ENCODE measurements at places on chromosomes 7 and 10.

- DNase-seq: no peak
These were observed 651.5 kb downstream of the LRMDA start for GRCh38 chr10:76082956-76083355.

GRCh38 chr7:69786730-69787395, 188.6 kb downstream of the AUTS2 start:
- no peak for DNase-seq

- no peak for DNase-seq
These were observed 81.1 kb downstream of the SVIL start for GRCh38 chr10:29553544-29554250.

- DNase-seq: no peak
These were observed 2.4 kb downstream of the ZNF467 start for GRCh38 chr7:149770728-149771636.

DNA sequence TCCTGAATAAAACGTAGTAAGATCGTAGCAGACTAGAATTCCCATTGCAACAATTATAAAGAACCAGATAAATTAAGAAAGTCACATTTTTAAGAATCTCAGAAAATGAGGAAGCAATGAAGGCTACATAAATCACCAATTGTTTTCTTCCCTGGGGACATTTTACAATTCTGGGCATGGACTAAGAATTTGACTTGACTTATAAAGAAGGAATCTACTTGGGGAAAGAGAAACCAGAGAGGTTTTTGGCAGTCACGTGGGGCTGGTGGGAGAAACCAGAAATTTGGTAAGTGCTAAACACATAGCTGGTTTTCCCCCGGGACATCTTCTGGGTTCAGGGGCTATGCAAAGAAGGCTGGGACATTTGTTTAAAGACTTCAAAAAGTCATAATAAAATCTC, 109.8 kb upstream of the IL6 start:
- no peak for DNase-seq

DNA sequence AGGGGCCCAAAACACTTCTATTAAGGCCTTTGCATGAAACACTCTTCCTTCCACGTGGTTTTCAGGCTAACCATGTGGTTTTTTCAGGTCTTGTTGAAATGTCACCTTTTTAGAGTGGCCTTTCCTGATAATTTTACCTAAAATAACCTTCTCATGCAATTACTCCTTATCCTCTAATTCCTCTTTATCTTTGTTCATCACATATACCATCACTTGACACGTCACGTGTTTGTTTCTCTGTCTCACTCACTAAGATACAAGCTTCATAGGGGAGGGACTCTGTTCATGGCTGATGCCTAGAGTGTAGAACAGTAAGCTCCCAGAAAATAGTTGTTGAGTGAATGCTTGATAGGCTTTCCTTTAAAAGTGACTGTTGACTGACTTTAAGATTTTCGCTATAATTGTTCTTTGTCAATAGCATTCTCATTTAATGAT, 63.7 kb downstream of the ST7 start:
- no peak for DNase-seq

- no peak for DNase-seq
These were observed 25.5 kb downstream of the NYAP1 start for GRCh38 chr7:100509231-100509630.

GRCh38 chr10:131065673-131066305, 245.7 kb downstream of the TCERG1L start:
- DNase-seq: no peak

DNA sequence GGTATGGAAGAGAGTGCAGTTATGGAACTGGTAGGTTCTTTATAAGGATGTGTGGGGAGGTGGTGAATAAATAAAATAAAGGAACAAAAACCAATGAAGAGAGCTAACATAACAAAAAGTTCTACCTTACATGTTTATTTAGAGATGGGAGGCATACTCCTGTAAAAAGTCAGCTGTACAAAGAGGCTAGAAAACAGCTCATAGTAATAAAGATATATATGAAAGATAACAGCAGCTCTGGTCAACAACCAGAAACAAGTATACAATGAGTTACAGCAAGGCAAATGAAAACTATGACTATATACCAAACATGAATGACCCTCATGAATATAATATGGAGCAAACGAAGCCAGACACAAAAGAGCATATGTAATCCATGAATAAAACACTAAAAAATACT, 62.0 kb downstream of the FAM13C start:
- no peak for DNase-seq

DNA sequence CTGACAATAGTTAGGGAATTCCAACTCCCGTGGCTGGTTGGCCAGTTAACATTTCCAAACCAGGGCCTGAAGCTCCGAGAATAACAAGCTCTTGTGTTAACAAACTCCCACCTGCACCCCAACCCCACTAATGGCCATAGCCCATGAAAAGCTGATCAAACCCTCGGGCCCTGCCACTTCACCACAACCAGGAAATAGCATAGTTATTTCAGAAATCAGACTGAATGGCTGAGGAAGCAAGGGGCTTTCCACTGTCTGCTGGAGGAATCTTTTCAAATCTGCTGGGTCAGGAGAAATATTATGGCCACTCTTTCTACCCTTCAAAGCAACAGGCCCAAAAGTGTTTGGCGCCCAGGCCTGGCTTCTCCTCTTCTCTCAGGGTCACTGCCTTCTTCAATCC, 145.6 kb downstream of the GLCCI1 start:
- DNase-seq: no peak

DNA sequence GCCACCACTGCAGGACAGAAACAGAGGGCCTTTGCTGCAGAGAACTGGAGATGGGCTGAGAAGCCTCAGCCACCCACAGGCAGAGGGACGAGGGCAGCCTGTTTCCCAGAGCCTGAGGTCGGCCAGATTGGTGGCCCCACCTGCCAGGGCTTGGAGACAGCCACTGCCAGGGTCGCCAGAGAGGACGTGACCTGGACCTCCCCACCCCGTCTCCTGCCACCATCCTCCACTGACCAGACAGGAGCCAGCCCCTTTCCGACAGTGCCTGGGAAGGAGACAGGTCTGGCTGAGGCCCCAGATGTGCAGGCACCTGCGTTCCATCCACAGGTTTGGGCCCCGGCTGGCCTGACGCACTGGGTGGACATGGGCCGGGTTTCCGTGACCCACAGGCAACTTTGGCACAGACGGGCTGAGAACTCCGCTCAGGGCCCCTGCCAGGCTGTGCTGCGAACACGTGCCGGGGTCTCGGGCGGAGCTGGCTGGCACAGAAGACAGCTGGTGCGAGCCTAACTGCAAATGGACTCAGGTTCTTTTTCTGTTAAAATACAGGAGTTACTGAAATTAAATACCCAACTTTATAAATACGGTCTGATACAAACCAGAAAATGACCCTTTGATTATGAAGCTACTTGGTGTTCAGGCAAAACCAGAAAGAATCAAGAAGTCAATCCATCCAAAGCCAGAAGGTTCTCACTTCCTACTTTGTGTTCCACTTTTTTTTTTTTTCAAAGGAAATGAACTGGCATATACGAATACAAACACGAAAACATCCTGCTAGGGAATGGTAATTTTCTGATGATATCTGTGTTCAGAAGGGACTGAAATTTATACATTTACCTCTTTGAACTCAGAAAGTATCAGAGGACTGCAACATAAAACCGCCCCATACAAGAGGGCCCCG, 6.9 kb downstream of the COX19 start:
- DNase-seq: no peak

- DNase-seq: no peak
These were observed 80.2 kb downstream of the SORBS1 start for GRCh38 chr10:95480901-95481491.

GRCh38 chr10:73889014-73889413, 14.7 kb upstream of the CAMK2G start:
- no peak for DNase-seq

- no peak for DNase-seq
These were observed 103.6 kb downstream of the MKLN1 start for GRCh38 chr7:131431289-131431688.

GRCh38 chr10:33818343-33818742, 483.9 kb upstream of the NRP1 start:
- DNase-seq: no peak

- no peak for DNase-seq
These were observed 35.4 kb upstream of the FAM180A start for GRCh38 chr7:135784013-135784412.

DNA sequence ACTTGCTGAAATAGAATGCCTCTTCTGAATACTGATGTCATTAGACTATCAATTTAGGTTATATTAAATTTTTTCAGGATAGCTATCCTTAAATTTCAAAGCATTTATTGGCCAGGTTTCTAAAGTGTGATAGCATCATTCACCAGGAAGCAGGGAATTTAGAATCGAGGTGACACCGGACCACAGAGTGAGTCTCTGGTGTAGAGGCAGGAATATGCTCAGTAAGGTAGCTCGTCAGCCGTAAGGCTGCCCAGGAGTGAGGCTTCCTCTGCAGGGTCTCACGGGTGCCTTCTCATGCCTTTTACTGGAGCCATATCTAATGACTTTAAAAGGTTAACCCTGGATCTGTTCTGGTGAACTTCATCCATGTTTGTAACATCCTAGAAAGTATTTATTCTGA, 170.8 kb upstream of the KLF14 start:
- no peak for DNase-seq

DNA sequence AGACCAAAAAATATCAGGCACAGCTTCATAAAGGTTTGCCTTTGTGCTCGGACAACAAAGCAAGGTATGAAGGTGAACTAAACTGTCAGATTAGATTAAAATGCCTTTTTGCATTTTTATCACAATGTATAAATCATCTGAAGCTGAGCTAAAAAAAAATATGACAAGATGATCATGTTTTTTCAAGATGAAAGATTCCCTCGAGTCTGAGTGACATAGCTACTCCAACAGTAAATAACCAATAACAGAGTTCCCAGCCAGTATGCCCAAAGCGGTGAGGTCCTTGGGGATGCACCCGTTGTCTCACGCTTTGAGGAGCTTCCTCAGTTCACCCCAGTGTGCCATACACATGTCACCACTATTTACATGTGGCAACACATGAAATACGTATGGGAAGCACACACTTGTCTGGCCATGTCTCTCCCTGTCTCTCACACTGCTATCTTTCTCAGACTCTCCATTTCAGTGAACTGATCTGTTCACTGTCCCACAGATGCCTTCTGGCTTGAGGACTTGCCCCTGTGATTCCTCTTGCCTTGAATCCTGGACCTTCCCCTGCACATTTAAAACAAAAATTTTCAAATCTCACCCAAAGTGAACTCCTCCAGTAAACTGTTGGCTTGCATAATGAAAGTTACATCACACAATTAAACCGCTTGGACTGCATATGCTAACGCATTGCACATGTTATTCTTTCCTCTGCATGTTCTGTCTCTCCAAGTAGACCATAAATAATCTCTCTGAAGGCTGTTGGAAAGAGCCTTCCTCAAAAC, 2.6 kb upstream of the PIK3CG start:
- no peak for DNase-seq

DNA sequence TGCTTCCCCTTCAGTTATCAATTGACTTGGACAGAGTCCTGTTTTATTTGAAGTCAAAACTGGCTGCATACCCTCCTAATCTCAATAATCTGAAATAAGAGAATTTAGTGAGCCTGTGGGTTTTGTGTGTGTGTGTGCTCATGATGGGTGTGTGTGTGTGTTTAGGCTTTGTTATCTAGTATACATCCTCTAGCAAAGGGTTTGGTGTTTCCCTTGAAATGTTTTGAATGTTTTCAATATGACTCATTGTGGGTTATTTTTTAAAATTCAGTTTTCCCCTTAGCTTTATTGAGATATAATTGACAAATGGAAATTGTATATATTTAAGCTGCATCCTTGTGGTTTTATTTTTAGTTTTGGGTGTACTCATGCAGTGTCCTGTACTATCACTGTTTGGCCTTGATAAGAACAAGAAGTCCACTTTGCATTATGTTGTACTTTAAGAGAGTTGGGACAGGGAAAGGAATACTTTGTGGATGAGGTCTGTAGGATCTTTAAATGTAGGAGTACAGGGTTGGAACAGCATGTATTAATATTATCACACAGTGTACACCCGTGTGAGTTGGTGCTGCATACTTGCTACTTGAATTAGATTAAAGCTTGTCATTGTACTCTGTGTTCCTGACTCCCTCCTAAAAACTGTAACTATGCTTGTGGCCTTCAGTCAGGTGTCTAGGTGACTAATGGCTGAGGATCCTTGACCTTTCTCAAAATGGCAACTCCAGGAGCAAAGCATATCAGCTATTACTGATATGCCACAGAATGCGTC, 58.3 kb downstream of the VCL start:
- no peak for DNase-seq

GRCh38 chr10:88190540-88191235, 327.3 kb downstream of the PTEN start:
- no peak for DNase-seq

DNA sequence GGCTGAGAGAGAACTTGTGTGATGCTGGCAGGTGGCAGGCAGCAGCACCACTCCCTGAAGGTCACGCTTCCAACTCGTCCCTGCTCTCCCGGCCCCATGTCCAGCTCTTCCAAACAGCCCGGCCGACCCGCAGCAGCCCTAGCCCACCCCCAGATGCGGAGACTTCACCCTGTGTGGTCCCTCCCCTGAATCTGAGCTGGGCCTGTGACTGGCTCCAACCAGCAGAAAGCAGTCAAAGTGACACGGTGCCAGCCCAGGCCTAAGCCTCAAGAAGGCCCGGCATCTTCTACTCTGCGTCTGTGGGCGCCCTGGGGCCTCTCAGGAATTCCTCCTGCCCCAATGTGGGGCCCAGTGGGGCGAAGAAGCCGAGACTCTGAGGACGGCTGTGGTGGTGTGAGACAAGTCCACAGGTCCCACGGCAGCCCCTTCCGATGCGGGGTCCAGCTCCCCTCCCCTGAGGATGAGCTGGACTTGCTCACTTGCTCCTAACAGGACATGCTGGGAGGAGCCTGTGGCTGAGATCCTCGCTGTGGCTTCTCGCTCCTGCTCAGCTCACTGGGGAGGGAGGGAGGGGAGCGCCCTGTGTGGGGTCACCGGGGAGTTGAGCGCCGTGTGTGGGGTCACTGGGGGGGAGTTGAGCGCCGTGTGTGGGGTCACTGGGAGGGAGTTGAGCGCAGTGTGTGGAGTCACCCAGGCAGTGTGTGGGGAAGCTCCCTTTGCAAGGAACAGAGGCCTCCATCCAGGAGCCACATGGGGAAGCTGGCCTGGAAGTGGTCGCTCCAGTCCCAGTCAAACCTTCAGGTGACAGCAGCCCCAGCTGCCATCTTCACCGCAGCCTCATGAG, 9.5 kb downstream of the STK32C start:
- no peak for DNase-seq

- DNase-seq: no peak
These were observed 154.0 kb upstream of the KLF14 start for GRCh38 chr7:130887957-130888371.

DNA sequence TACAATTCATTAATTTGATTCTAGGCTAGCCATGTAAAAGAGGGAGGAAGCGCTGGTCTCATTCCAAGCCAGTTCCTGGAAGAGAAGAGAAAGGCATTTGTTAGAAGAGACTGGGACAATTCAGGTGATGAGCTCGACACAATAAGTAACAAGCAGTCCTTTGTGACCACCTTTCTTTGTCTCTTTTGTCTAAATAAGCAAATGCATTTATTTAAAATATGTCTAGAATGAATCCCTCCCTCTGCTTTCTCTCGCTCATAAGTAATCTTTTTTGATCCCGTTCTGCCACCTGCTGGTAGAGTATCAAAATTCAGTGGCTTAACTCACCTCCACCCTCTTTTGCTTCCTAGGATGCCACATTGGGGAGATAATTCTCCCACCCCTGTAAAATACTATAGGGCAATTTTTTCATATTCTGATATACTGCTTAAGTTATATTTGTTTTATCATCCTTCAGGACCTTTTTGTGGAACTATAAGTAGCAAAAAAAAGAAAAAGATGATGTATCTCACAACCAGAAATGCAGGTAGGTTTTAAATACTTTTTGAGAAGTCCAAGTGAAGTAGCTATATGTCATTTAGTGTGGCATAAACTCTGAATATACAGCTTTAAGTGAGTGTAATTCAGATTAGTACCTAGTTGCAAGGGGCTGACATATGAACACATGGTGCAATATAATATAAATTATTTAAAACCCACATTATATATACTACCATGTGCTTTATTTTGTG, 91.5 kb downstream of the GSDME start:
- peak; percentile 17 for DNase-seq
